ENCODE measurements at places on chromosomes 6 and 20.

GRCh38 chr20:49228676-49229075 lies 9.5 kb downstream of the DDX27 start:
- H3K36me3 ChIP-seq: peaks cover 5% of the 10 kb centered on the region
- no peak for DNase-seq
- no peaks in the 10 kb centered on the region for H3K4me1 ChIP-seq
- no peaks in the 10 kb centered on the region for H3K27me3 ChIP-seq
- no peak overlapping the region for H3K27ac ChIP-seq

- no peaks in the 10 kb centered on the region for H3K4me1 ChIP-seq
- no peak overlapping the region for H3K4me3 ChIP-seq
- no peak overlapping the region for H3K27ac ChIP-seq
- no peaks in the 10 kb centered on the region for H3K36me3 ChIP-seq
- H3K27me3 ChIP-seq: no peaks in the 10 kb centered on the region
- no peak for DNase-seq
Measured at GRCh38 chr6:43907789-43908472, 137.9 kb downstream of the VEGFA start.

- no peak for DNase-seq
- H3K4me1 ChIP-seq: no peaks in the 10 kb centered on the region
- H3K27ac ChIP-seq: no peak overlapping the region
Measured at GRCh38 chr20:48149902-48150301, 364.6 kb upstream of the SULF2 start.

DNA sequence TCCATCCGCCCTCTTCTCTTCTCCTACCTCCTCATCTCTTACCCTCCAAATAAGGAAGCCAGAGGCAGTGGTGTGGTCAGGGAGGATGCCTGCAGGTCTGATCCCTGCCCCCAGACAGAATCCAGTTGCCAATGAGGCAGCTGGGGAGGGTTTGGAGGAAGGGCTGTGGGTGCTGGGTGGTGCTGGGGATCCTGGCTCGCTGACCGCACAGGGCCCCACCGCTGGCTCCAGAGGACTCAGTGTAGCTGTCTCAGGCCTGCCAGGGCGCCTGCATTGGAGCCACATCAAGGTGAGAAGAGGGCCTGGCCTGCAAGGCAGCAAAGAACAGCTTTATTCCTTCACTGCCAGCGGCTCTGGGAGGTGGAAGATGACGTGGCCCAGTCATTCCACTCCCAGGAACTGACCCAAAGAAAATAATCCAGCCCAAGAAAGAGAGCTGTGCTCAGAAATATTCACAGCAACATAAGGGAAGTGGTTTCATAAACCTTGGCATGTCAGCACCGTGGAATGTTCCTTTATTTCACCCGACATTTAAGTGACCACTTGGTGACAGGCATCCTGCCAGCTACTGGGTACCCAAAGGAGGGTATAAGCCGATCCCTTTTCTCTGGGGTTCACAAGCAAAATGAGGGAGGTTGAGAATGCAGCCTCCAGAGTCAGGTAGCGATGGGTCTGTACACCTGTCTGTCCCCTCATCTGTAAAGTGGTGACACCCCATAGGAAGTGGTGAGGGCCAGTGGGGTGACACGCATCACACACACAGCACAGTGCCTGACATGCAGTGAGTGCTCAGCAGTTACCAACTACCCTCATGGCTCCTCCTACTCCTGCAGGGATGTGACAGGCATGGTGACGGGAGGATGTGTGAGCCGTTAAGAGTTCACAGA lies 125.1 kb downstream of the SNX5 start:
- H3K27me3 ChIP-seq: no peaks in the 10 kb centered on the region
- peaks cover 17% of the 10 kb centered on the region for H3K4me1 ChIP-seq
- no peaks in the 10 kb centered on the region for H3K36me3 ChIP-seq
- peak overlapping the region; percentile 31 for H3K27ac ChIP-seq
- H3K4me3 ChIP-seq: no peak overlapping the region
- peak; percentile 65 for DNase-seq

- H3K4me1 ChIP-seq: peaks cover 27% of the 10 kb centered on the region
- no peak overlapping the region for H3K4me3 ChIP-seq
- DNase-seq: no peak
- no peaks in the 10 kb centered on the region for H3K27me3 ChIP-seq
- H3K27ac ChIP-seq: peak overlapping the region; percentile 15
- no peaks in the 10 kb centered on the region for H3K36me3 ChIP-seq
Measured at GRCh38 chr6:150634176-150634963, 34.7 kb downstream of the PLEKHG1 start.

DNA sequence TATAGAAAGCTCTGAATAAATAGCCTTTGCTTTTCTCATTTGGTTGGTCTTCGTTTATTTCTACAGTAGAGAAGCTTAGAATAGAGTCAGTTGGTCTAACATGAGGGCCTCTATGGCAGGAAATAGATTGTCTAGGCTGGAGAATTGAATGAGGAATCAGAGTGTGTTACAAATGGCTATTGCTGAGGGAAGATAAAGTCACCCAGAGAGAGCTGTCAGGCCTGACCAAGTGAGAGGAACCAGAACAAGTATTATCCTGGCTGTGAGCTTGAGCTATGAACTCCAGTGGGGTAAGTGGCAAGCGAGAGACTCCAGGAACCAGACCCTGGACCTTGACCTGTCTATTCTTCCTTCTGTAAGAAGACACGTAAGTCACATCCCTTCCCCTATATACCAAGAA lies 353.1 kb downstream of the CD83 start:
- H3K4me1 ChIP-seq: no peaks in the 10 kb centered on the region
- no peaks in the 10 kb centered on the region for H3K36me3 ChIP-seq
- no peaks in the 10 kb centered on the region for H3K27me3 ChIP-seq
- DNase-seq: no peak
- no peak overlapping the region for H3K27ac ChIP-seq
- no peak overlapping the region for H3K4me3 ChIP-seq

- no peaks in the 10 kb centered on the region for H3K27me3 ChIP-seq
- no peaks in the 10 kb centered on the region for H3K4me1 ChIP-seq
- no peak for DNase-seq
- H3K36me3 ChIP-seq: no peaks in the 10 kb centered on the region
Measured at GRCh38 chr6:139944976-139945375, 570.5 kb upstream of the CITED2 start.

GRCh38 chr20:44039147-44039546 lies 124.5 kb downstream of the TOX2 start:
- no peaks in the 10 kb centered on the region for H3K27me3 ChIP-seq
- no peak overlapping the region for H3K27ac ChIP-seq
- H3K4me3 ChIP-seq: no peak overlapping the region
- no peaks in the 10 kb centered on the region for H3K4me1 ChIP-seq
- no peak for DNase-seq

DNA sequence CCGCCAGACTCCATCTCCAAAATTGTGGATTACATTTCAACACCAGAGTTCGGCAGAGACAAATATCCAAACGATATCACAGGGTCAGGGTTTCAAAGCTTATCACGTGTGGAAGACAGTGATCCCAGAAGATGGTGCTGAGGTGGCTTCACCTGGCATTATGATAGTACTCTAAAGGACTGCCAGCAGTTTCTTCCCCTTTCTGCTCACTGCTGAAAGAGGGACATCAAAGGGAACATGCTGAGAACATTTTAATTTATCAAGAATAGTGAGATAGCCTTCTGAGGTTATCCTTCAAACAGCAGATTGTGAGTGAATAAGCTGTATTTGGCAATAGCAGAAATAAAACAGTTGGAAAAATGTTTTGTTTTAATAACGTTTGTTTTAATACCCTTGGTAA lies 79.7 kb downstream of the FIG4 start:
- H3K27ac ChIP-seq: no peak overlapping the region

GRCh38 chr6:131182991-131183425 lies 47.7 kb downstream of the AKAP7 start:
- peaks cover 51% of the 10 kb centered on the region for H3K36me3 ChIP-seq
- DNase-seq: peak; percentile 26
- no peak overlapping the region for H3K4me3 ChIP-seq
- H3K27me3 ChIP-seq: no peaks in the 10 kb centered on the region
- H3K4me1 ChIP-seq: no peaks in the 10 kb centered on the region
- H3K27ac ChIP-seq: no peak overlapping the region

GRCh38 chr6:2109796-2110195 lies 135.6 kb downstream of the GMDS start:
- H3K4me1 ChIP-seq: peaks cover 17% of the 10 kb centered on the region
- no peak overlapping the region for H3K4me3 ChIP-seq
- H3K27ac ChIP-seq: no peak overlapping the region
- H3K36me3 ChIP-seq: no peaks in the 10 kb centered on the region
- no peak for DNase-seq

DNA sequence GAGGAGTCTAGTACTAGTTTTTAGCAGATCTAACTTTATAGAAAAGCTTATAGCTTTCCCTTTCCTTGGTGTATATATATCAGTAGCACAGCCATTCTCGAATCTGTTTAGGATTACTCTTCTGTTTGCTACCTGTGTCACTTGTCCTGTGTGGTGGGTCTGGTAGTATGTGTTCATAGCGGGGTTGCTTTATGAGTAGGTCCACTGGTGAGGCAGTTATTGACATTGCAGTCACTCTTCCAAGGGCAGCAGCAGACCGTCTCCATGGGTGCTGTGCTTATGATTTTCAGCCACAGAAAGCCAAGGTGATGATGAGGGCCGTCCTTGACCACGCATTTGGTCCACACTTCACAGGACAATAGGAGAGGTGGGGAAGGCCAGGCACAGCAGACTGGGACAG lies 171.5 kb downstream of the CDKAL1 start:
- no peak overlapping the region for H3K4me3 ChIP-seq
- no peak for DNase-seq
- H3K4me1 ChIP-seq: peaks cover 5% of the 10 kb centered on the region
- no peaks in the 10 kb centered on the region for H3K27me3 ChIP-seq
- H3K27ac ChIP-seq: no peak overlapping the region
- H3K36me3 ChIP-seq: no peaks in the 10 kb centered on the region
